ENCODE measurements at places on chromosomes 1 and 21.

DNA sequence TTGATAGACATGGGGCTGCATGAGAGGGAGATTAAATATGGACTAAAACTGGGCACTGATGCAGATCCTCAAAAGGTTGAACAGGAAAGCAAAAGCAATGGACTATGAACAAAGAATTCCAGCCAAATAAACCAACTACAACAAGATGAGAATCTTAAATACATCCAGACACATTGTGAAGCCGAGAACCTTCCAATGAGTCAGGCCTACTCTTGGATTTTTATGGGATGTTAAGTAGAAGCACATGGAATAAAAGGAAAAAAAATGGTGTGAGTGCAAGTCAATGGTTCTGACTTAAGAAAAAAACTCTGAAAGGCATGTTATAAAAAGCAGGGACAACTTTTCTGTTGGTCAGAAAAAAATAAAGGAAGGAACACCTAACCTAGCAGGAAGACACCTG, 227.2 kb downstream of the DPYD start:
- no peak for DNase-seq

DNA sequence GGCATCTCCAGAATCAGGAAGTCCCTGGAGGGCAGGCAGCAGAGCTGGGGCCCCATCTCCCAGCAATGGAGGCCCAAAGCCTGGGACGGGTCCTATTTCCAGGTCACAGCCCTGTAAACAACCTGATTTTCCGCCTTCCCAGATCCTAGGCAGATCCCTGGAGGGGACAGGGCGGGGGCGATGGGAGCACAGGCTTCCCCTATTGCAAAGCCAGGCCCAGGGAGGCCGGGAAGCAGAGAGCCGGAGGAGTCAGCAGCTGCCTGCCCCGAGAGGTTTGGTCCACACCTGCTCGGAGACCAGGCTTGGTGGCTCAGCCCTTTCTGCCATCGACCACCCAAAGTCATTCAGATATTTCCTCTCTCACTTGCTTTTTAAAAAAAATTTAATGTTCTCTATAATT, 29.2 kb downstream of the CASZ1 start:
- no peak for DNase-seq

- DNase-seq: peak; percentile 83
Observed at GRCh38 chr1:229266274-229266673, 4.6 kb upstream of the RAB4A start.

DNA sequence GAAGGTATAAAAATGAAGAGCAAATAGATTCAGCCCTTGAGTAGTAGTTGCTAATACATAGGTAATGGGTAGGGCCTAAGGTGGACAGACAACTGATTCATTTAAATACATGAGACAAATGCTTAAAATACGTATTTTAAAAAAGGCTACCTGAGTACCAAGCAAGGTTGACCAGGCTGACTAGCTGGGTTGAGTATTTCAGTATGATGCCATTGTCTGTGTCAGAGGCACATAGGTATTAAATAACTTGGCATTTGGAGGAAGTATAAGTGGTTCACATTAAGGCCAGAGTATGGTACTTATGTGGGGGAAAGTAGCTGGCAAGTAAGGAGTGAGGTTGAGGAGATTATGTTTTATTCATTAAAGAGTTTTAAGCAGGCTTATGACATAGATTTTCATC, 19.4 kb downstream of the NEK7 start:
- DNase-seq: no peak

DNA sequence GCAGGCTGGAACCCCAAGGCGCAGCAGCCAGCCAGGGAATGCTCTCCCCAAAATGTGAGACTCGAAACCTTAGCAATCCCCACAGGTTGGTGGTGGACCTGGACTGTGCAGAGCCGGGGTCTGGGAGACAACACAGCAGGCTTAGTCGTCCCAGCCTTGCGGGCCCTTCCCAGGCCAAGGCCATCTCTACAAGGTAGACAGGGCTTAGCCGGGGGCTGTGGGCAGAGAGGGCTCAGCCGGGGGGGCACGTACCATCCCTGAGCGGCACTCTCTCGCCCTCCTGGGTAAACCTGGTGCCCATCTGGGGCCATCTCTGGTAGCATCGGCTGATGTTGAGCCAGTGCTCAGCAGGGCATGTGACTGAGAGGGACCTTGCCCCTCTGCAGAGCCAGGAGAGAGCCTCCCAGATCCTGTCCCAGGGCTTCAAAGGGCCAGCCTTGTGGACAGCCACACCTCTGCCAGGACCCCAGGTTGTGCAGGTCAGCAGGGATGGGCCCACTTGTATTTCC, 2.2 kb upstream of the ACTRT2 start:
- DNase-seq: no peak

- DNase-seq: no peak
Observed at GRCh38 chr1:46557403-46557802, 6.0 kb upstream of the KNCN start.

GRCh38 chr1:41740630-41741239, 178.0 kb downstream of the HIVEP3 start:
- peak; percentile 75 for DNase-seq

DNA sequence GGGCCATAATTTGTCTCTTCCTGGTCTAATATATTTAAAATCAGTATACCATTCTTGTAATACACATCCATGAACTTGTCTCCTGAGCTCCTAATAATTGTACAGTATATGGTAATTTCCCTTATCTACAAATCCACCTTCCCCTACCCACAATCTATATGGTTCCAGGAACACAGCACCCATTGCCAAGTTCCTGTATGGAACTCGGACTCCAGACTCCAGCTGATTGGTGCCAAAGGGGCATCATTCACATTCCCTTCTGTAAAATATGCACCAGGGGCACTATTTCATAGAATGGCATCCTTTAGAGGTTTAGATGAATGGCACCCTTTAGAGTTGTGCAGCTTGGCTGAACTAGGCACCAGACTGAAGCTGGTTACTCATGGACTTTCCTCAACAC, 58.8 kb upstream of the ZSWIM5 start:
- no peak for DNase-seq

- no peak for DNase-seq
Observed at GRCh38 chr1:71882637-71883036, 399.7 kb downstream of the NEGR1 start.

DNA sequence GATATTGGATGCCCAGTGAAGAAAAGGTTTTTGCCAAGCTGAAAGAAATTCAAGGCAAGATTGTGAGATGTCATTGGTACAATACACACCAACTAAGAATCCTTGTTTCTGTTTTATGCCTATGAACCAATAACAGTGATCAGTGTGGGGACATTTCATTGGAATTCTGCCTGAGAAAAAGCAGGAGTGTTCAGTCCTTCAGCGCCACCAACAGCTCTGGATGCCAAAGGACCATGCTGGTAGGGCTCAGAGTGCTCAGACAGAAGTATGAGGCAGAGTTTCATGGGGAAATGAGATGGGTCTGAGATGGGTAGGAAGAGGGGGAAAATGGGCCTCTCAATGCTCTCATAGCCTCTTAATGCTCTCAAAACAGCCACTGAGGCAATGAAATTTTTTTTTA, 56.5 kb downstream of the GABPA start:
- DNase-seq: no peak
